ENCODE measurements at places on chromosomes 11 and 22.

DNA sequence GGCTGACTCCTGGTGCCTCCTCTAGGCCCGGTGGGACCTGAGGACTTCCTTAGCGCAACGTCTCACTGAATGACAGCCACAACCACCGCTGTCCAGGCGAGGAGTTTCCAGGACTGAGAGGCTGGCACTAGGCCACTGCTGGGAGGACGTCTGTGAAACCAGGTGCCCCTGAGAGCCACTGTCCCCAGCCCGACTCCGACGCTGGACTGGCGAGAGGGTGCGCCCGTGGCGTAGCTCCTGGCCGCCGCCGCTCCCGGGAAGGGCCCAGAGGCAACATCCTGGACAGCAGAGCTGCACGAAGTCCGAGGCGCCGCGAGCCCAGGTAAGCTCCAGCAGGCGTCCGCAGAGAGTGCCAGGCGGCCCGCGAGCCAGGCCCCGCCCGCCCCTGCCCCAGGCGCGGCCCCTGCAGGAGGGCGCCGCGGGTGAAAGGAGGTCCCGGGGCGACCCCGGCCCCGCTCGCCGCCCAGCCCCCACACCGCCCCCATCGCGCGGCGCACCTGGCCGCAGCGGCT lies 525 bp downstream of the DGCR2 start:
- DNase-seq = peak; percentile 10

DNA sequence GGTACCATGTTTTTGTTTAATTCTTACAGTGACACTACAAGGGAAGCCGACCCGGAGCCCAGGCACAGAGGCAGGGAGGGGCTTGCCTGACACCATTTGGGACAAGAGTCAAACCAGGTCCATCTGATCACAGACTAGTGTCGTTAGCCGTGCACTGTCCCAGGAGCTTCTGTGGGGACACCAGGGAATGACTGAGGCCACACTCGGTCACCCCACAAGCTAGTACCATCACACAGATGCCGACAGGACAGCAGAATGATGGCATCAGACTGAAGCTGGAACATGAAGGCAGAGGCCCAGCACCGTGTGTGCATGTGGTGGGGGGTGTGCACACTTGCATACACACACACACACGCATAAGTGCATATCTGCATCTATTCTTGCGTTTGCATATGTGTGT lies 61.5 kb upstream of the NECTIN1 start:
- no peak for DNase-seq

- DNase-seq = no peak
Measured at GRCh38 chr11:48052183-48053044, 72.1 kb downstream of the PTPRJ start.

- DNase-seq = peak; percentile 70
Measured at GRCh38 chr22:38755911-38756532, at the start of gene SUN2. TSS of gene SUN2 (minus strand) at chr22:38755998. CDS start at chr22:38752628, 3,370 bp downstream.

GRCh38 chr11:87125257-87125656 lies 87.5 kb downstream of the TMEM135 start:
- DNase-seq = no peak

DNA sequence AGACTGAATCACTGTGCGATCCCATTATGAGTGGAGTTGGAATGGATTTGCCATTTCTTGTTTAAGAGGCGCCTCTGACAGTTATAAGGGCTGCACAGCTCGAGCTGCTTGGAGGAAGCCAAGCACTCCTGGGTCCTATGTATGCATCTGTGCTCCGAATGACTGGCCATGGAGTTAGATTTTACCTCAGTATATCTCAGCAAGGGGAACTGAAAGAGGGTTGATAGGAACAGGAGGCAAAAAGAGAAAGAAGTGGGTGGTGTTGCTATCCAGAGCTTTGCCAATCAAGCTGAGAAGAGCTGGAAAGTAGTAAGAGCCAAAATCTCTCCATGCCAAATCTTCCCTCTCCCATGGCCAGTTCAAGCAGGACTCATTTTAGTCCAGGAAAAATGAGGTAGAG lies 632.0 kb upstream of the KIRREL3 start:
- DNase-seq = no peak

GRCh38 chr11:60842668-60843600 lies 1.0 kb downstream of the CCDC86 start:
- no peak for DNase-seq

GRCh38 chr11:111095327-111095726 lies 150.2 kb upstream of the POU2AF2 start:
- DNase-seq = no peak

GRCh38 chr22:50436015-50436830 lies 38.6 kb downstream of the SBF1 start:
- no peak for DNase-seq

DNA sequence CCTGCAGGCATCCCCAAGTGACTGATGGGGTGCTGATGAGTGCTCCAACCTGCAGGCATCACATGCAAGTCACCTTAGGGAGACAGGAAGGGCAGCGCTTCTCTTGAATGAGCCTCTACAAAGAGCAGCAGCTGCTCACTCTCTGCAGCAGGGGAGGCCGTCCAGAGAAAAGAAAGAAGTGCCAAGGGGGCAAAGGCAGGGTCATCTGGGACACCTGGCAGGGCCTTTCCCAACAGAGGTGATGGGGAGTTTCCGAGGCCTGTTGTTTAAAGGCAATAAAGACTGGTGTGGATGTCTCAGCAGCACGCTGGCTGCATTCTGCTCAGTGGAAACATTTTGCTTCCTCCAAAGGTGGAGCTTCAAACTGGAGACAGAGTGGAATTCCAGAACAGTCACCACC lies 113.7 kb downstream of the ETS1 start:
- DNase-seq = no peak

DNA sequence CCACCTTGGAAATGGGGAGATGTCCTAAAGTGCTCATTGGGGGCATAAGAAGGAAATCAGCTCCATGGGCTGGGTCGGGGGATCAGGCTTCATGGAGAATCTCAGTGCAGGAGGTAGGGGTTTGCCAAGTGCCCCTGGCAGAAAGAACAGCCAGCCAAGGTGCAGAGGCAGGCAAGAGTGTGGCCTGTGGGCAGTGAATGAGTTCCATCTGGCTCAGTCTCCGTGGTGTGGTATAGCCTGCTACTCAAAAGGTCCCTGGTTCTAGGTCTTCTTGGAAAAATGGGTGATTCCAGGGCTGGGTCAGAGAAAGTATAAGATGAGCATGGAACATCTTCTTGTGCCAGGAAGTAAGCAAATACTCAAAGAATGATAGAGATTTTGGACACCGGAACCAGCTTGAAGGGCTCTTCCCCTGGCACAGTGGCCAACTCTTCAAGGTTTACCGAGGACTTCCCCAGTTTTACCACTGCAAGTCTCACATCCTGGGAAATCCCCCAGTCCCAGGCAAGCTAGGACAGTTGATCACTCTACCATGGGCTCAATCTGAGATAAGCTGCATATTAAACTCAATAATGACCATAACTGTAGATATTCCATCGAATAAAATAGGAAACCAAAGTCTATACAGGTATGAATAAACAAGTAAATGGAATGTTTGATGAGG lies 10.6 kb upstream of the ARAP1 start:
- no peak for DNase-seq

- no peak for DNase-seq
Measured at GRCh38 chr22:30171008-30171407, 75.6 kb downstream of the LIF start.

DNA sequence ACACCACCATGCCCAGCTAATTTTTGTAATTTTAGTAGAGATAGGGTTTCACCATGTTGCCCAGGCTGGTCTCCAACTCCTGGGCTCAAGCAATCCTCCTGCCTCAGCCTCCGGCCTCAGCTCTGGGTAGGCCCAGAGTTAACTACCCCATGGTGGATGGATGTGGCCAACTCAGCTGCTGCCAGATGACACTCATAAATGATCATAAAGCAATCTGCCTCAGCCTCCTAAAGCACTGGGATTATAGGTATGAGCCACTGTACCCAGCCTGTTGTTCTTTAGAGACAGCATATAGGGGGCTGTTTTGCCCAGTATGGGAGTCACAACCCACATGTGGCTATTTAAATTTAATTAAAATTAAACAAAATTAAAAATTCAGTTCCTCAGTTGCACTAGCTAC lies 54.3 kb downstream of the LARGE1 start:
- DNase-seq = no peak

DNA sequence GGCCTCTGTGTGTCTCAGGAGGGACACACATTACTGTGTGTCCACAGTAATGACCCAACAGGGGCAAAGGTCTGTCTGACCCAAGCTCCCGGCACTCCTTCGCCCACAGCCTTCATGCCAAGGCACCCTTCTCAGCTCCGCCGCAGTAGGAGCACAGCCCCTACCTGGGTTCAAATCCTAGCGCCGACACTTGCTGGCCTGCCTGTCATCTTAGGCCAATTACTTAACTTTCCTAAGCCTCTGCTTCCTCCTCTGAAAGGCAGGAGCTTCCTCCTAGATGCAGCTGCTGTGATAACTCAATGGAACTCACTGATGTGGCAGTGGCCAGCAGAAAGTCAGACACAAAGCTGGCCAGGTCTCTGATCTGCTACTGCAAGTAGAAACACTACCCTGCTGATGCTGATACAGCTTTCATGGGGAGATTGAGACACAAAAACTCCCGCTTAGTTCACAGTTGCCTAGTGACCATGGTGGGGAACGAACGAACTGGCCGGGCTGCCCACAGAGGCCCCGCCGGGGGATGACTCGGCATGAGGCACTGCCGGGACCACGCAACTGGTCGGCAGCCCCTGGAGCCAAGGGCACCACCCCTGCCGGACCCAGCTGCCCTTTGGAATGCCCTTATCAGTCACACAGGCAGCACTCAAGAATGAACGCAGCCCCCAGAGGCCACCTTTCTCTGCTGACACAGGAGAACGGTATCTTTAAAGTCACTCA lies 8.1 kb downstream of the EHD1 start:
- peak; percentile 21 for DNase-seq

GRCh38 chr11:74845978-74846517 lies 97.4 kb downstream of the RNF169 start:
- DNase-seq = no peak

GRCh38 chr11:119791701-119792151 lies 62.7 kb upstream of the NECTIN1 start:
- DNase-seq = no peak

- DNase-seq = no peak
Measured at GRCh38 chr22:43554694-43555365, 143.0 kb downstream of the MPPED1 start.

- no peak for DNase-seq
Measured at GRCh38 chr22:42591987-42592386, 22.7 kb downstream of the POLDIP3 start.

All from SW 1271 (cell line).